ENCODE measurements at places on chromosomes 3 and 15.
A peak's percentile ranks its signal among the peaks of the same experiment; 100 is the strongest.

DNA sequence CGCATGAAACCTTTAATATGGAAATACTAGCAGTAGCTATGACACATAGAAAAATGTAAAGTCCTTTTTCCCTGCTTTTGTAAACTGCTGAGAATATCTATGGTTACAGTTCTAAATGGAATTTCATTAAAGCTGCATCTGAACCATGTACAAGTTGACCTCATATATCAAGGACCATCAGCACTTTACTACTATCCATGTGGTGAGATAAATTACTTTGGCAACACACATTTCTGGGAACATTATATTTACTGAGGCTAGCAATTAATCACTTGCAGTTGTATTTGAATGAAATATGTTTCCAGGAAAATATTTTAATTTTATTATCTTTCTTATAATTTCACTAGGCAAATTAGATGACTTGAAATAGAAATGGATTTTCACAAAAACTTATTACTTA, 545.5 kb downstream of the NAALADL2 start:
- no peak for DNase-seq

DNA sequence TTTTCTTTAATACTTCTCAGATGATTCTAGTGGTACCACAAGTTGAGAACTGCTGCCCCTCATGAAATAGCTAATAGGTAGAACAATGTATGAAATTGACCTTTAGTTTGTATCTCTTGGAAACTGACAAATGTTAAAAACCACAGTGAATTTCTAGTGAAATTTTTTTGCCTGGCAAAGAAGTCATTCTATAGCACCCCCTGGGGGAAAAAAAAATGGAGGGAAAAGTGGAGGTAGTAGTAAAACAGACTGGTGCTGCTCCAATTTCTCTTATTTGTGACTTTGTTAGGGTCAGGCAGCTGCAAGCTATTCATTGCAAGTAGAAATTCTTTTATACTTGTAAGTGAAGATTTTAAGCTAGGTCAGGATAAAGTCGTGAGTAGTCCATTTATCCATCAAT, 605.0 kb downstream of the NLGN1 start:
- no peak for DNase-seq

- DNase-seq, result no peak
These were observed 15.4 kb downstream of the PTX3 start for GRCh38 chr3:157452097-157452496.

DNA sequence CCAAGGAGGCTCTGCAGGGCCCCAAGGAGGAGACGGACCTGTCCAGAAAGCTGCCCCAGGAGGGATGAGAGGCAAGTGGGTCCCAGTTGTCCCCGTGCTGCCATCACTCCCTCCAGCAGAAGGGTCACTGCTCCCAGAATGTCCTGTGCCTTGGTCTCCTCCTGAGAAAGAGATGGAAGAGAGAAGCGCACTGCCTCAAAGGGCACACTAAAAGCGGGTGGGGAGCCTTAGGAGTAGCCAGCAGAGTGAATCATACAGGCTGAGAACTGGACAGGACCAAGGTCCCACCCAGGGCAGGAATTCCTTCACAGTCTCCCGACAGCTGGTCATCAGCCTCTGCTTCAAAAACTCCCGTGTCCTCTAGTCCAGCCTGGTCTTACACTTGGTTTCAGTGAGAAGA, 4.6 kb downstream of the THPO start:
- DNase-seq, result no peak

DNA sequence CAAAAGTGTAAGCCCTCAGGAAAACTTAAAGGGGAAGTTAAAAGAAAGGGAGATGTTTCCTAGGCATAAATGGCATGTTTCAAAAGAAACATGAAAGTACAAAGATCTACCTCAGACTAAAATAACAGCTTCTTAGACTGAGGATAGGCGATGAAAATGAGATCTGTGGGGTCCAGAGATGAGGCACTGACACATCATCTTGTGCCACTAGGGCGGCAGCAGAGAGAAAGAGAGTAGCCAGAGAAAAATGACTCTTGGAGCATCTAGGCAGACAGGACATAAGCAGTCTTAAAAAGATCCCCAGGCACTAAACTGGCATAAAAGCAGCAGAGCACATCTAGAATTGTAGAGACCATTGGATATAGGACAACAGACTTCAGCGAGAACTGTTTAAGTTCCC, 42.5 kb upstream of the RFX7 start:
- DNase-seq, result no peak

DNA sequence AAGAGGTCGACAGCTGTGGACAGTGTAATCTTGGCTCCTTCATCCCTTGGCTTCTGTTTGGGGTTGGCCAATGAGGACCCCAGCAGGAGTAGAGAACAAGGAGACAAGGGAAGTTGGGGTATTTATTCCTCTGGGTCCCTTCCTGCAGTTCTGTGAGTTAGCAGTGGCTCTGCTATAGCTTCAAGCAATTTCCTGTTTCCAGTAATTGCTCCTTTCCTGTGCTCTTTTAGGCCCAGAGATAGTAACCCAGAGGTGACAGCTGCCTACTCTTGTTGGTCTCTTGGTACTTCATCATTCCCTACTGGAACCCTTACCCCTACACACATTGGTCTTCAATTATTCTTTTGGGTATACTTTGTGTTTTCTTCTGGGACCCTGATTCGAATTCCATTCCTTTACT, 92.9 kb downstream of the NR1D2 start:
- no peak for DNase-seq

DNA sequence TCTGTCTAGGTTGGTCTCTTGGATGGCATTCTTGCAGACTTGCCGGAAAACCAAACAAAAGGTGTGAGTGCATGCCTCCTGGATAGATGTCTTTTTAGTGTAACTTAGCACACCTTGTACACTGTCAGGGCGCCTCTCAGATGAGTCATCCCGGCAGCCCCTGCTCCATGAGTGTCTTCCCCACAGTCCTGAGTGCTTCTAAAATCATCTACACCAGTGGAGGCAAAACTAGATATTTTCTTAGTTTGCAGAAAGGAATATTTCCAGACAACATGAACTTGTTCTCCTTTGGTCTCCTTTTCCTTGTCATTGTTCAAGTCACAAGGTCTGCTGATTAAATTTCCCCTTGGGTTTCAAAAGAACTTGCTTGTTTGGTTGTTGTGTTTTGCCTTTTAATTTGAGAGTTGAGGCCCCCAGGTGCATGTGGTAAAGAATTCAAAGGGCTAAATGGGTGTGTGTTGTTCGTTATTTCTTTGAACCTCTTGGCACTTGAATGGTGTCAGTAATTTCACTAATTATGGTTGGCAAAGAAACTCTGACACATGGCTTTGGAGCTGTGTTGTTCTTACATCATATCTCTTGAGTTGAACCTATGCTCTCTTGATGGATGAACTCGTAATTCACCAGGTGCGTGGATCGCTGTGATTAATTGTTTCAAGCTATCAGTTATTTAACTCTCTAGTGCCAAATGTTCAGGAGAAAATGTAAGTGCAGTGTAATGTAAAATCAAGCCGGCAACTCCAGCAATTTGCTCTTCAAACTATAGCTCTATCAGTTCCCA, 98.2 kb downstream of the IGF1R start:
- DNase-seq, result no peak

- no peak for DNase-seq
These were observed 14.7 kb upstream of the KLF13 start for GRCh38 chr15:31311735-31312619.

- DNase-seq, result no peak
These were observed 74.5 kb downstream of the BFSP2 start for GRCh38 chr3:133474251-133474801.

GRCh38 chr3:95311272-95311671, 1248.4 kb downstream of the NSUN3 start:
- no peak for DNase-seq

DNA sequence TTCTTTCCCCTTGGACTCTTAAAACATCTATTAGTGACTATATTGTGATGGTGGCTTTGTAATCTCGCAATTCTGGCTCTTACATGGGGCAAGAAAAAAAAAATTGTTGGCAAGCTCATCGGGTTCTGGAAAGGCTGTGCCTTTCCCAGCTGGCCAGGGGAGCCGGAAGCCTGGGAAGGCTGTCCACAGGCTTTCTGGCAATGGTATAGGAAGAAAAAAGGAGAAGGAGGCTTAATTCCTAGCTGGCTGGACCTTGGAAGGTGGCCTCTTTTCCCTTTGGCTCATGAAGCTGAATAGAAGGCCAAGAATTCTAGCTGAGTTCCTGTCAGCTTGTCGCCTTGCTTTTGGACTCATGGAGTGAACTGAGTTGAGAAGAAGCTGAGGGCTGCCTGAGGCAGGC, 243.5 kb upstream of the SEMA6D start:
- DNase-seq, result no peak

- peak; percentile 68 for DNase-seq
These were observed 587 bp downstream of the PIGX start for GRCh38 chr3:196712514-196713413.

GRCh38 chr3:27423463-27423862, 54.3 kb upstream of the NEK10 start:
- DNase-seq, result no peak

- DNase-seq, result no peak
These were observed 211.5 kb upstream of the P2RY1 start for GRCh38 chr3:152623286-152623911.

- DNase-seq, result no peak
These were observed 126.4 kb downstream of the ADAMTS9 start for GRCh38 chr3:64561325-64561843.

DNA sequence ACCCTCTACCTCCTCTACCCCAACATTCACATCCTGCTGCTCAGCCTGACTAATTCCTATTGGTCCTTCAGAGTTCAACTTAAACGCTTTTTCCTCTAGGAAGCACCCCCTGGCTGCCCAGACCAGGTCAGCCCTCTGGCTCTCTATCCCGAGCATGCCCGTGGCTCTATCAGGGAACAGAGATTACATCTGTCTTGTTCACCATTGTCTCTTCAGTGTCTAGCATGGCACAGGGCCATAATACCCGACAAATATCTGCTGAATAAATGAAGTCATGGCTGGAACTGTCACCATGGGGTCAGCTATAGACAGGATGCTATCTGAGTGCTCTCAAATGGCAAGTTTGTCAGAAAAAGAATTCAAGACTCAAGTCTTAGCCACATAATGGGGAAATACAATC, 296.9 kb upstream of the CHRNA7 start:
- DNase-seq, result no peak

DNA sequence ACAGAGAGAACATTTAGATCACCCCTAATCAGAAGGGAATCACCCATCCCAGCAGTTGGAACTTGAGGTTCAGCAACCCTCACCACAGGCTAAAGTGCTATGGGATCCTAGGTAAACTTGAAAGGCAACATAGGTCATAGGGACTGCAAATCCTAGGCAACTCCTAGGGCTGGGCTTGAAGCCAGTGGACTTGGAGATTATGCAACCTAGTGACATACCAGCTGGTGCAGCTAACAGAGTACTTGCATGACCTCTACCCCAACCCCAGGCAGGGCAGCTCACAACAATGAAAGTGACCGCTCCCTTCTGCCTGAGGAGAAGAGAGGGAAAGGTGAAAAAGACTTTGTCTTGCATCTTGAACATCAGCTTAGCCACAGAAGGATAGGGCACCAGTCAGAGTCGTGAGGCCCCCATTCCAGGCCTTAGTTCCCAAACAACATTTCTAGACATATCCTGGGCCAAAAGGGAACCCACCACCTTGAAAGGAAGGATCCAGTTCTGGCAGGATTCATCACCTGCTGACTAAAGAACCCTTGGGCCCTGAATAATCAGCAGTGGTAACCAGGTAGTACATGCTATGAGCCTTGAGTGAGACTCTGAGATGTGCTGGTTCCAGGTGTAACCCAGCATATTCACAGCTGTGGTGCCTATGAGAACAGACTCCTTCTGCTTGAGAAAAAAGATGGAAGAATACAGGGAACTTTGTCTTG, 37.6 kb upstream of the FBN1 start:
- no peak for DNase-seq

- no peak for DNase-seq
These were observed 30.7 kb upstream of the ANPEP start for GRCh38 chr15:89845305-89845893.

- DNase-seq, result no peak
These were observed 9.7 kb upstream of the SLMAP start for GRCh38 chr3:57746156-57747010.

DNA sequence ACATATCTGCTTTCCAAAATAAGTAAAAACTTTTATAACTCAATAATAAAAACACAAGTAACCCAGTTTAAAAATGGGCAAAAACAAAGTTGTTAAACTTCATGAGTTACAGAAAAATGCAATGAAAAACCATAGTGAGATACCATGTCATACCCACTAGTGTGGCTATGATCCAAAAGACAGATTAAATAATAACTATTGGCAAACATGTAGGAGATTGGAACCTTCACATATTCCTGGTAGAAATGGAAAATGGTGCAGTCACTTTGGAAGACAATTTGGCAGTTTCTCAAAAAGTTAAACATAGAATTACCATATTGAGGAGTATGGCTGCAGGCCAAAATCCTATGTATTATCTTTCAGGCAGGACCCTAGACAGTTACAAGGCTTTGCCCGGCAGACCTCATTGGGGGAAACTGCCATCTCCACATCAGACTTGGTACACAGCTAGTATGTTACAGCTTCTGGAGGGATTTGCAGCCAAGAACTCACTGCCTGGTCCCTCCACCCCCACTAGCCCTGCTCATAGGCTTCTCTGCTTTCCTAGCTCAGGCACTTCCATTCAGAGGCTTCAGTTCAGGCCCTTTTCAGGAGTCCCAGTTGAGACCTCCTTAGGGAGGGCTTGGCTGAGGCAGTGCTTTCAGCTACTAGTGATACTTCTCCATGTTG, 147.8 kb downstream of the NEK10 start:
- no peak for DNase-seq

Data from T-helper 9 cell (primary cell).